Activated CD8-positive, alpha-beta memory T cell treated with anti-CD3 and anti-CD28 coated beads, Interleukin-2, amount 10 ng/mL, durations not matched to agents 7 days and 5 days (primary cell): ENCODE measurements at places on chromosomes 3 and 15. TPM values are rescaled to one million over a fixed set of nuclear protein-coding genes. Genes with fewer than 3 reads are reported as not detected.

GRCh38 chr15:92021792-92022191 is 168.3 kb downstream of the SLCO3A1 start:
- DNase-seq, result no peak
- H3K4me1 ChIP-seq, result peaks cover 9% of the 10 kb centered on the region
- H3K27ac ChIP-seq, result no peak overlapping the region
- no peaks in the 10 kb centered on the region for H3K36me3 ChIP-seq
- H3K4me3 ChIP-seq, result no peak overlapping the region
- H3K27me3 ChIP-seq, result no peaks in the 10 kb centered on the region

- H3K4me3 ChIP-seq, result no peak overlapping the region
- no peaks in the 10 kb centered on the region for H3K36me3 ChIP-seq
- peaks cover 10% of the 10 kb centered on the region for H3K4me1 ChIP-seq
- peaks cover 45% of the 10 kb centered on the region for H3K27me3 ChIP-seq
- no peak for DNase-seq
Measured at GRCh38 chr15:68552344-68552743, 26.4 kb upstream of the CORO2B start.

- no peaks in the 10 kb centered on the region for H3K27me3 ChIP-seq
- H3K4me3 ChIP-seq, result no peak overlapping the region
- H3K4me1 ChIP-seq, result no peaks in the 10 kb centered on the region
- DNase-seq, result no peak
Measured at GRCh38 chr3:192194085-192194484, 533.3 kb downstream of the FGF12 start.

- H3K27me3 ChIP-seq, result peaks cover 29% of the 10 kb centered on the region
- no peaks in the 10 kb centered on the region for H3K36me3 ChIP-seq
- no peak overlapping the region for H3K4me3 ChIP-seq
- peaks cover 3% of the 10 kb centered on the region for H3K4me1 ChIP-seq
- no peak for DNase-seq
- no peak overlapping the region for H3K27ac ChIP-seq
Measured at GRCh38 chr3:12797892-12798558, 1.5 kb downstream of the CAND2 start.

- DNase-seq, result no peak
- peaks cover 9% of the 10 kb centered on the region for H3K36me3 ChIP-seq
- no peak overlapping the region for H3K4me3 ChIP-seq
- no peaks in the 10 kb centered on the region for H3K27me3 ChIP-seq
- no peak overlapping the region for H3K27ac ChIP-seq
Measured at GRCh38 chr3:156659260-156659659, 15.1 kb upstream of the TIPARP start.

Gene CCR9
- 9.7 TPM for total RNA-seq
